ENCODE measurements at places on chromosomes 1 and 21.

DNA sequence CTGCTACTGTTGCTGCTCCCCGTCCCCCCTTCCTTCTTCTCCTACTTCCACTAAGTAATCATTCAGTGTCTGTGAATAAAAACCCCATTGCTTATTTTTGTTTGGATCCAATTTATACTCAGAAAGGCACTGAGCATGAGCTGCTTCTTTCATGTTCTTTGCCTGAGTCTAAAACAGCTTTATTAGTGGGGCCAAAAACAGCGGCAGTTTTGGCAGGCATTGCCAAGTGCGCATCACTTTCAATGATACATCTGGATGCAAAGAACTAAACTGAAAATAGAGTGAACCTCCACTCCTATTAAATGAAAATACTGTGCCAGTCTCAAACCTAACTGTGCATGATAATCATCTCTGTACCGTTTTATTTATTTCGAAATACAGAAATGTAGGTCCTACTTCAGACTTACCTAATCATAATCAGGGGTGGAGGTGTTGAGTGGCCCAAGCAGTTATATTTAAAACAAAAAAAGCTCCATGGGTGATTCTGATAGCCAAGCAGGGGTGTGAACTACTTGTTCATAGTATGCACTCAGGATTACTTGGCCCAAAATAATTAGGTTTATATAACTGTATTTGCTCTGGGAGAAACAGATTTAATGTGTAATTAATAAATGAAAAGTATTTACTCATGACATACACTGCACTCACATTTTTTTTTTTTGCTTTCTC is 48.4 kb downstream of the NEK7 start:
- no peak overlapping the region for H3K4me3 ChIP-seq
- H3K36me3 ChIP-seq = peaks cover 21% of the 10 kb centered on the region
- peaks cover 2% of the 10 kb centered on the region for H3K27me3 ChIP-seq
- no peak overlapping the region for H3K27ac ChIP-seq
- no peaks in the 10 kb centered on the region for H3K4me1 ChIP-seq
- DNase-seq = no peak

GRCh38 chr1:7983086-7983778 is 21.7 kb downstream of the PARK7 start:
- DNase-seq = no peak
- no peak overlapping the region for H3K4me3 ChIP-seq
- H3K4me1 ChIP-seq = peaks cover 26% of the 10 kb centered on the region

- H3K4me3 ChIP-seq = no peak overlapping the region
- H3K27me3 ChIP-seq = peaks cover 4% of the 10 kb centered on the region
- peaks cover 6% of the 10 kb centered on the region for H3K4me1 ChIP-seq
- DNase-seq = no peak
- H3K27ac ChIP-seq = no peak overlapping the region
These were observed 142.8 kb downstream of the CDC7 start for GRCh38 chr1:91643431-91643830.

GRCh38 chr1:214198571-214198970 is 82.4 kb upstream of the SMYD2 start:
- DNase-seq = no peak
- H3K27me3 ChIP-seq = peaks cover 13% of the 10 kb centered on the region
- H3K27ac ChIP-seq = no peak overlapping the region
- H3K36me3 ChIP-seq = no peaks in the 10 kb centered on the region

DNA sequence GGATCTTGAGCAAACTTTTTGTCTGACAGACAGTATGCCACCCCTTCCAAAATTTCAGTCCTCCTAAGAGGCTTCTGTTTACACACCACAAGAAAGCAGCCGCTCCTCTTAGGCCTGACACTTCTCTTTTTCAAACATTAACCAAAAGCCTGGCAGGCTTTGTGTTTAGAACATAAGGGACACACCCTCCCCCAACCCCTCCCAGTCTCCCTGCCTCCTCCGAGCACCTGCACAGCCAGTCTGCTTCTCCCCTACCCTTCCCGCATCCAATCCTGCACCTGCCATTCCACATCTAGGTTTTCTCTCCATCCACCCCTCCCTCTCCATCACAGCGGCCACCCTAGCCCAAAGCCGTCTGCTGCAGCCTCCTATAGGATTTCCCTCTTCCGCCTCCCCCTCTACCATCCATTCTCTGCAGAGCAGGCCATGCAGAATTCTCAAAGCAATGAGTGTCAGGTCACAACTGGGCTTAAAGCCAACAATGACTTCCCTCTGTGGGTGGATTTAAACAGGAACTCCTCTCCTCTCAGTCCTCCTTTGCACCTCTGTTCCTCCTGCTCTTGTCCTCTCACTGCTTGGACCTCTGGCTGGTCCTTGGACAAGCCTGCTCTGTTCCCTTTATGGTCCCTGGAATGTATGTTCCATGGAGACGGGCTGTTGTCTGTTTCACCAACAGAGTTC is 478.2 kb downstream of the NPHP4 start:
- no peak for DNase-seq
- no peak overlapping the region for H3K27ac ChIP-seq

GRCh38 chr1:7616953-7617352 is 154.1 kb upstream of the VAMP3 start:
- no peak overlapping the region for H3K27ac ChIP-seq
- peaks cover 18% of the 10 kb centered on the region for H3K4me1 ChIP-seq
- DNase-seq = peak; percentile 1
- H3K36me3 ChIP-seq = no peaks in the 10 kb centered on the region
- H3K27me3 ChIP-seq = peaks cover 39% of the 10 kb centered on the region

DNA sequence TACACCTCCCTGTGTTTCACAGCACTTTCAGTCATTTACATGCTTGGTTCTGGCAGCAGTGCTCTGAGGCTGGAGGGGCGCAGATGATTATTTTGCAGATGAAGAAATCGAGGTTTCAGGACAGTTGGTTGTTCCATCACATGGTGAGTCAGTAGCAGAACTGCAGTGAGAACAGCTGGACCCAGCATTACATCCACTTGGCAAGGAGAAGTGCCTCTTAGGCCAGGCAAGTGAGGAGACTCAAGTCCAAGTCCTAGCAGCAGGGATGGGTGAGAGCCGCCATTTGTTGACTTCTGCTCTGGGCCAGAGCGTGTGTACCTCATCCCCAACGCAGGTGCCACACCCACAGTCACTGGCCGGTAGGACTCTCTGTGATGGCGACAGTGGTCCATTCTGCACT is 26.8 kb upstream of the EPHA8 start:
- H3K27me3 ChIP-seq = peaks cover 7% of the 10 kb centered on the region
- no peak for DNase-seq
- no peaks in the 10 kb centered on the region for H3K36me3 ChIP-seq
- no peak overlapping the region for H3K27ac ChIP-seq

GRCh38 chr1:241918879-241919278 is 38.7 kb upstream of the BECN2 start:
- peak overlapping the region; percentile 99 for H3K27ac ChIP-seq
- no peak overlapping the region for H3K4me3 ChIP-seq
- peaks cover 36% of the 10 kb centered on the region for H3K4me1 ChIP-seq
- DNase-seq = no peak
- no peaks in the 10 kb centered on the region for H3K36me3 ChIP-seq

- no peak for DNase-seq
- H3K27me3 ChIP-seq = peaks cover 73% of the 10 kb centered on the region
- no peak overlapping the region for H3K27ac ChIP-seq
- peak overlapping the region; percentile 64 for H3K4me3 ChIP-seq
These were observed 23.4 kb upstream of the ARF1 start for GRCh38 chr1:228058949-228059633.

GRCh38 chr1:230641900-230642262 is 400 bp upstream of the COG2 start:
- H3K4me3 ChIP-seq = peak overlapping the region; percentile 88
- peaks cover 38% of the 10 kb centered on the region for H3K27me3 ChIP-seq
- no peak for DNase-seq
- peaks cover 2% of the 10 kb centered on the region for H3K36me3 ChIP-seq
- peaks cover 41% of the 10 kb centered on the region for H3K4me1 ChIP-seq

DNA sequence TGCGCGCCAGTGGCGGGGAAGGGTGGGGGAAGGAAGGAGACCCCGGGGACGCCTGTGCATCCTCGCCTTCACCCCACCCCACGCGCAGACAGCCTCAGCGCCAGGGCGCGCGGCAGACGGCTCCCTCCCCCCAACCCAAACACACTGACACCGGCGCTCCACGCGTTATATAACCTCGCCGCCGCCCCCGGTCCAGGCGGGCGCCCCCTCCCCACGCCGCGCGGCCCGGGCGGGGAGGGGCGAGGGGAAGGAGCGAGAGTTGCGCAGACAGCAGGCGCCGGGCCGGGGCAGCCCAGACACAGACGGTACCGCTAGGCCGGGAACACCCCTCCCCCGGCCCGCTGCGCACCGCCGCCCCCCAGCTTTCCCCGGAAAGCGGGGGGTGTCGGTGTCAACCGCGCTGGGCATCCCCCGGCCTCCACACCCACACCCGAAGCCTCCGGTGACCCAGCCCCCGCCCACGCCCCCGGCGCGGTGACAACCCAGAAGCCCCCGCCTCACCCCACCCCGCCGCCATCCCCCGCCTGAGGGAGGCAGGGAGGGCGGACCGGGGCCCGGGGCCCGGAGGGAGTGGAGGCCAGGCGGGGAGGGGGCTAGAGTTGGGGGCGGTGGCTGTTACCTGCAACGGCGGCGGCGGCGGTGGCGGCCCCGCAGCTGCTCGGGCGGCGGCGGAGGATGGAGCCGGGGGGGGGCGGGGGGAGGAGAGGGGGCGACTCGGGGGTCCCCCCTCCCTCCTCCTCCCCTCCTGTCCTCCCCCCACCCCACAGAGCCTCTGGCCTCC is 432 bp downstream of the AKT3 start:
- H3K4me1 ChIP-seq = peaks cover 30% of the 10 kb centered on the region
- DNase-seq = peak; percentile 65
- H3K27ac ChIP-seq = no peak overlapping the region
- H3K27me3 ChIP-seq = no peaks in the 10 kb centered on the region

DNA sequence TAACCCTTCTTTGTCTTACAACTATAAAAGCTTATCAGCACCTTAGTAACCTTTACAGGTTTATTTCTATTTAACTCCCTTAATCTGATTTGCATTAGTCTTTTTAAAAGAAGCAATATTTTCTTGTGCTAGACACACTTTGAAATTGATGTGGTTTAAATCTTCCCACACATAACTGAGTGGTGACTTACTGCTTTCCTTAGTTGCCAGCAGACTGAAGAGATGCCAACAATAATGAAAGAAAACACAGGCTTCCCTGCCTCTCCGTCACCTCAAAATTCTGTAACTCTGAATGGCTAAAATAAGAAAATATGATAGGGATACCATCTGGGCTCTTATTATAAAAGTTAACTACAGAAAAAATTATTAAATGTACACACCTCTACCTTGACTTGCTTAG is 196.8 kb downstream of the PTBP2 start:
- no peak overlapping the region for H3K27ac ChIP-seq
- no peak overlapping the region for H3K4me3 ChIP-seq
- H3K27me3 ChIP-seq = peaks cover 4% of the 10 kb centered on the region
- no peak for DNase-seq
- no peaks in the 10 kb centered on the region for H3K36me3 ChIP-seq
- H3K4me1 ChIP-seq = no peaks in the 10 kb centered on the region

- H3K36me3 ChIP-seq = no peaks in the 10 kb centered on the region
- DNase-seq = no peak
- no peaks in the 10 kb centered on the region for H3K4me1 ChIP-seq
- no peak overlapping the region for H3K27ac ChIP-seq
These were observed 117.4 kb upstream of the PLPPR5 start for GRCh38 chr1:99122039-99122438.

GRCh38 chr1:240414237-240414636 is 197.7 kb downstream of the GREM2 start:
- no peak for DNase-seq
- no peaks in the 10 kb centered on the region for H3K36me3 ChIP-seq
- no peak overlapping the region for H3K4me3 ChIP-seq
- no peaks in the 10 kb centered on the region for H3K27me3 ChIP-seq

DNA sequence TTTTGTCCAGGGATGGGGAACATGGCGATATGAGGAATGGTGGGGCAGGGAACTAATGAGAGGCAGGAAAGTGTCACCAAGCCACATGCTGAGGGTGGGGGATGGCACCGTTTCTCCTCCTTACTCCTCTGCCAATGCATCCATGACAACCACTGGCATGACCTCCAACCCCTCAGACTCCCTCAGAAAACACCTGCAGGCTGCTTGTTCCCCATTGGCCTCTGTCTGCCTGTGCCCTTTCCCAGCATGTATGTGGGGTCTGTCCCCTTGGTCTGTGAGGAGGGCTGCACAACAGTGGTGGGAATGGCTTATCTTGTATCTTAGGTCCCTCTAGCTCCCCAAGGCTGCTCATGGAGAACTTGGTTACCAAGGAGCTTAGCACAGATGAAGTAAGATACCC is 137.2 kb upstream of the NGF start:
- peaks cover 31% of the 10 kb centered on the region for H3K27me3 ChIP-seq
- H3K27ac ChIP-seq = no peak overlapping the region
- no peaks in the 10 kb centered on the region for H3K36me3 ChIP-seq
- no peak for DNase-seq

- peaks cover 18% of the 10 kb centered on the region for H3K27me3 ChIP-seq
- DNase-seq = no peak
- H3K4me3 ChIP-seq = no peak overlapping the region
- H3K36me3 ChIP-seq = no peaks in the 10 kb centered on the region
These were observed 70.3 kb upstream of the TINAGL1 start for GRCh38 chr1:31505911-31506497.

DNA sequence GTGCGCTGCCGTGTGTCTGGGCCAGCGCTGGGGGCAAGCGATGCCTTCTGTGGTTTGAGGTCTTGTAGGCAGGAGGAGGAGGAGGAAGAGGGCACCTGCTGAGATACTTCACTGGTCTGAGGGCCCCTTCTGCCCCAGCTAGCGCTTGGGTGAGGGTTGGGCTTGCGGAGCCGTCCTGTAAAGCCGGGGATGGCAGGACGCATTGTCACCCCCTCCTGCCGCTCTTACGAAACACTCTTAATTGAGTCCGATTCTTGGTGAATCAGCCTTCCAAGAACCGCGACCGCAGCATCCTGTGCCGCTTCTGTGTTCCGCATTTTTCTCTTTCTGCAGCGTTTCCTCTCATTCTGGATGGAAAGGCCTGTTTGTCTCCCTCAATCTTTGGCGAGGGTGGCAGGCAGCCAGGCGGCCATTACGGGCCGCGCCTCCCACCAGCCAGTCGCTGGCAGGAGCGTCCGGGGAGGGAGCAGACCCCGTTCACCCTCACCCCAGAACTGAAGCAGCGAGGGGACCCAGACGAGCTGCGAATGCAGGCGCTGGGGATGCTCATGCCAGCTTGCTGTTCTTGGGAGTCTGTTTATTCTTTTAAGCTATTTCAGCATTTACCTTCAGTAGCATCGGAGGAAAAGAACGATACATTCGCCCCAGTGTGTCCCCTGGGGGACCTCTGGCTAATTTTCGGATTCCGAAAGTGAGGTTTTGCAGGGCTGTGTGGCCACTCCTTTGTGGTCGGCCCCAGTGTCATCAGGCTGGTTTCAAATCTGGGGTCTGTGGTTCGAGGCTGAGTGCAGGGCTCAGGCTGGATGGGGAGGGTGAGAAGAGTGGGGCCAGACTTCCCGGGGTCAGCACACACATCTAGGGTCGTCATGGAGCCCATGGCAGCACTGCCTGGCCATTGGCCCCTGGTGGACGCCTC is 62.7 kb downstream of the SKI start:
- H3K4me1 ChIP-seq = peaks cover 74% of the 10 kb centered on the region
- peak overlapping the region; percentile 97 for H3K27ac ChIP-seq
- H3K36me3 ChIP-seq = peaks cover 11% of the 10 kb centered on the region
